ENCODE measurements at places on chromosomes 5 and 9.

DNA sequence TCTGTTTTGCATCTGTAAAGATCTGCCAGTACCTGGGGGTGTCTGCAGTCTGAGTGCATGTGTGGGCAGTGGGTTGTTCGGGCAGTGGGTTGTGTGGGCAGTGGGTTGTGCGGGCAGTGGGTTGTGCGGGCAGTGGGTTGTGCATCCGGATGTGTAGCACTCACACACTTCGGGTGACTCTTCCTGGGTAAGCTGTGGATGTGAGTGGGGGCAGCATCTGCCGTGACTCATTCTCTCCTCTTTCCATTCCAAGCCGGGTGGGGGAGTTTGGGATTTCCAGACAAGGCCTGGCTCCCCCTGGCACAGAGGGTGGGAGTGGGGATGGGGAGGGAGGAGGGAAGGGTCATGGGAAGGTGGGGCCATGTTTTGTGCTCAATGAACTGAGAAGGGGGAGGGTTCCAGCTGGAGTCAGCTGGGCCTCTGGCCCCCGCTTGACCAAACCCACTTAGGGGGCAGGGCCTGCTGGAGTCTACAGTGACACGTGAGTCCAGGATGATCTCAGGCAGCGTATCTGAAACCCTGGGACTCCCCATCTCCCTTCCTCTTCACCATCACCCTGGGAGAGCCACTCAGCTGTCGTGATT lies 8.3 kb downstream of the CRB2 start:
- DNase-seq, result no peak

DNA sequence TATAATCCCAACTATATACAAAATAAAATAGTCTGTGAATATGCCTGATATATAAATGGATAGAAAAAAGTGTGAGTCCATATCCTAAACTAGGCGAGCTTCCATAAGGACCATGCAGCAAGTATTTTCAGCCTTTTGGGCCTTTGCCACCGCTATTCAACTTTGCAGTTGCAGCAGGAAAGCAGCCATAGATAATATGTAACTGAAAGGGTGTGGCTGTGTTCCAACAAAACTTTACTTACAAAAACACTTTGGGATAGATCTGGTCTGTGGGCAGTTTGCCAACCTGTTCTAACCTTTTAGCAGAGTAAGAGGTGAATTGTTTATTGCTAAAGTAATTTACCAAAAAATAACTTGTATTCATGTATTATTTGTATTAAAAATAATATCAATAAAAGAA lies 127.8 kb upstream of the GPR151 start:
- no peak for DNase-seq

DNA sequence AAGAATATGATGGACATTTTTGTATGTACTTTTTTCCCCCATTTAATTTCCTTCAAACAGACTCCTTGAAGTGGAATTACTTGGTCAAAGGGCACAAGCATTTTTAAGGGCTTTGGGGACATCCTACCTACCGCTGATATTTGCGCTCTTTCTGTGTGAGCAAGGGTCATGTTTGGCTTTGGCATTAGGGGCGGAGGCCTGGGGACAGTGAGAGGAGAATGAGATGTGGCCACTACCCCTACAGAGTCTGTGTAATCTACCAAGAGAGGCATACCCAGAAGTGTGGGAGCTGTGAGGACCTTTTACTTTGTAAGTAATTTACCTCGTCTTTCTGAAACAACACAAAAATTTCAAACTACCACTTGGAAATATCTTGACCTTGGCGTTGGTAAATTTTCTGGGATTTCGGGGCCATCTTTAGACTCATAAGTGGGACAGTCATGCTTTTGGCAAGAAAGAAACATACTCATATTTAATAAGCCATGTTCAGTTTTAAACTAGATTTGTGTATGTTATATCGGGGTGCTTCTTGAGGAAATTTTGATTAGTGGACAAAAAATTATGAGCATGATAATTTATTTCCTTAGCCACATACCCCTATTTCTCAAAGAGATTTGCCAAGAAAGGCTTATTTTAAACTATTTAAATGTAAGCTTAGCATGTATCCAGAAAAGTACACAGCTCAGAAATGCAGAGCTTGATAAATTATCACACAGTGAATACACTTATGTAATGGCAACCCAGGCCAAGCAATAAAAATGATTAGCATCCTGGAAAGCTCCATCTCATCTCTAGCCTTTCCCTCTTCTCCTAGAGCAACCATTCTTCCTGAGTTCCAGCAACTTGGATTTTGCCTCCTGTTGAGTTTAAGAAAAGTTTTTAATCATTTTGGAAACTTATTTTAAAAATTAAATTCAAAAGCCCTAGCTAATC lies 63.6 kb downstream of the ARHGAP26 start:
- no peak for DNase-seq

DNA sequence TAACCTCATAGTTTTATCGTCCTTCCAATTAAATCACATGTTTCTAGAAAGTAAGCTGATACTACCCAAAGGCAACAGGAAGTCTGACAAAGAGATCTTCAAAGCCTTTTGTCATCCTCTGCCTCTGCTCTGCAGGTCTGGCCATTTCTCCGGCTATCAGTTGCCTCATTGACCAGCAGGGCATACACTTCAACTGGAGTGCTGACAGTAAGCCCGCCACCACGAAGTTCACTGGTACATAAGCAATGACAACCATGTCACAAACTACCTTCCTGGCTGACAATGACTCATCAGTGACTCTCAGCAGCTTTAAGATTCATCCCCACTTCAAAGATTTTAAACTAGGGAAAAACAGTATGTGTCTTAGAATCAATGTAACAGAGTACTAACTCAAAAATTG lies 20.6 kb downstream of the SPTLC1 start:
- no peak for DNase-seq

GRCh38 chr9:132006677-132007370 lies 72.8 kb downstream of the MED27 start:
- peak; percentile 29 for DNase-seq

GRCh38 chr9:127397646-127398274 lies 791 bp downstream of the SLC2A8 start:
- peak; percentile 38 for DNase-seq

DNA sequence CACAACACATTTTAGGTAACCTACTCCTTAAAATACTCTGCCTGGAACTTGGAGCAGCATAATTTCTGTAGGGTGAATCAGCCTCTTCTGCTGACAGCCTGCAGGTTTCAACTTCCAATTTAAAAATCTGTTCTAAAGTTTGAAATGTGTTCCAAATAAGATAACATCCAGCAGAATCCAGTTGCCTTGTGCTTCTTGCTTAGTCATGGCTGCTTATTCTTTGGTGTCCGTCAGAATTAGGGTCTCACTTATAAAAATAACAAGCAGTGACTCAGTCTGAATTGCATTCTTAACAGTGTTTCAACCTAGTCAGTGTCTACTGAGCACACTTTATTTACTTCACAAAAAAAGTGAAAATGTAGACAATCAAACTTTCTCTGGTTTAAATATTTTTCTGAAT lies 3.7 kb downstream of the CDH6 start:
- DNase-seq, result no peak

DNA sequence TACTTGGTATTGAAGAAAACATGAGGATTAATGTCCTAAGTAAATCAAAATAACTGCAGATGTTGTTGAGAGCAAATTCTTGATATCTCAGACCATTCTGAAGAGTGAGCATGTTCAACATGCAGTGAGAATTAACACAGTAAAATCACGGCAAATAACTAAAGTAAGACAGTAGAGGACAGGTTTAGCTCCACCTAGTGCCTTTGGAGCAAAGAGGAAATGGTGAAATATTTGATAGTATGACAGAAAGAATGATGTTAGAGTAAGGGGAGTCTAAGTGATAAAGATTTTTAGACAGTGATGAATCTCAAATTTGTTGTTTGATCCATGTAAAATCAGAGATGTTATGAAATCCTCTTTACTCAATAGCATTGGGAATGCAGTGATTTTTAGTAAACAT lies 424.2 kb downstream of the TMEM161B start:
- no peak for DNase-seq

GRCh38 chr9:13352451-13352979 lies 73.0 kb upstream of the MPDZ start:
- no peak for DNase-seq

DNA sequence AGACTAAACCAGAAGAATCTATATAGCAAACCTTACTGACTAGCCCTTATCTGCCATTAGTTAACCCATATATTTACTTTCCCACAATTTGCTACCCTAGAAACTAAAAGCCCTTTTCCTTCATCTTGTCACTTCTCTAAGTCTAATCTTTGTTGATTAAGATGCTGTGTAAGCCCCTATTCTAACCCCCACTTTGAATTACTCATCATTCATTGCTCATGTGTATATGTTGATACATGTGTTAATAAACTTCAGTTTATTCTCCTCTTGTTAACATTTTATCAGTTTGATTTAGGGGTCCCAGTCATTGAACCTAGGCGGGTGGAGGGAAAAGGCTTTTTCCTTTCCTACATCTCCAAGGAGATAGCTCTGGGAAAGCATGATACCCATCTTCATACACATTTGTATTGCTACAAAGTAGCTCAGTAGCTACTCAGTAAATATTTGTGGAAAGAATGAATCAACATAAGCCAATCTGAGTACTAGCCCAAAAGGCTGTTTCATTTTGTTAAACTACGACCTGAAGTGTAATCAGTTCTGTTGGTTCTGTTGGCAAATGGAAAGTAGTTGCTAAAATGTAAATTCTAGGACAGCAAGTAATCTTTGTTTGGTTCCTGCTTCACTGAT lies 35.1 kb upstream of the NDFIP1 start:
- DNase-seq, result no peak

- DNase-seq, result no peak
Observed at GRCh38 chr5:147911427-147911826, 5.1 kb upstream of the C5orf46 start.

DNA sequence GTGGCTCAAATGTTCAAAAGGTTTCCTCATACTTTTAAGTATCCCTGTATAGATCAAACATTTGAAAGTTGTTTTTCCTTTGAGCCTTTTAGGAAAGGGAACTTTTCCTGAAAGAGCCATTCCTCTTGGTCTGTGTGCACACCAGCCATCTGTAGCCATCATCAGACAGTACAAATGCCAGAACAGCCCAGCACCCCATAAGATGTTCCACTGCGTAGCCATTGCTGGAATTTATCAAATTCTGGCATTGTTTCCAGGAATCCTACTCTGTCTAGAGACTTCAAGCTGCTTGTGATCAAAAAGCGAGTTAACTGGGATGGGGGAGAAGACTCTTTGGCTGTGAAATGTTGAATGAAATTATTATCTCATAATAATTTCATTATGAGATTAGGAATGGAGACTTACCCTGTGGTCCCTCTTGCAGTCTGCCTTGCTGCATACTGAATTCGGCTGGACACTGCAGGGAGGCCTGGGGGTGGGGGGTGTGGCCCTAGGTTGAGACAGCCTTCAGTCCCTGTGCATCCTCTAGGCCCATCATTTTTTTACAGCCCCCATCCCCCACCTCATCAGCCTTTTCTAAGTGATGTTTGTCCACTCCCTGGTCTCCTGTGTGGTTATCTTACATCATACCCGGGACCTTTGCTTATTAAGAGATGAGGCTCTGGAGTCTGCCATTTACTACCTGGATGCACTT lies 99.8 kb downstream of the RALGPS1 start:
- DNase-seq, result peak; percentile 79

GRCh38 chr5:178323961-178324360 lies 91.4 kb upstream of the PHYKPL start:
- no peak for DNase-seq

DNA sequence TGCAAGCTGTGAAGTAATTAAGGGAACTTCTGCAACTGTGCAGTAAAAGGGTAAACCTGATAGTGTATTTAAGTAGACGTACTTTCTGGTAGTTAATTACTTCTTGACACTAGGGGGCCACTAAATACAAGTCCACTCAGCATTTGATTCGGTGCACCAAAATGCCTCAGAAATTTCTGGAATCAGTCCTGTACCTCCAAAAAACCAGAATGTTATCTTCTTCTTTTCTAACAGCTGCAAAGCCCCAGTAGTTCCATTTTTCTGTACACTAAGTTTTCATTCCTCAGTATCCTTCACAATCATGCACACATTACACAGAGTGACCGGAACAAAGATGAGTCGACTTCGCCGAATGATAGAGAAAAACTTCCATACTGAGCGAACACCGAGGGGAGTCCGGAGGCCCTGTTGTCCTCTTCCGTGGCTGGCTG lies 484 bp downstream of the GFM2 start:
- peak; percentile 26 for DNase-seq

DNA sequence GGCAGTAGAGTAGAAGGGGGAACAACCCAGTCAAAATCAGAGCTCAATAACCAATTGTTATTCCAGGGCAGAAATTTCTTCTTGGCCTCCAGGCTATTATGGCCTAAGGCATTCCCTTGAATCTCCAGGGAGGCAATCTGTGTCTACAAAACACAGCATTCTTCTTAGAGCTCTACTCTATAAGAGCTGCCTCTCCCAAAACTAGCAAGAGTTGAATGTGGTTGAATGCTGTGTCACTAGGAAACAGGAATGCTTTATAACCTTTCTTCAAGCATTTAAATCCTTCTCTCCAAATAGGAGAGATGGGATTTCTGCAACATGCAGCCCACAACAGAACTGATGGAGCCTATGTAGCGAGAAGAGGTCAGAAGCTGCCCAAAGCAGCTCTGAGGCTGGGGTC lies 97.1 kb upstream of the APC start:
- DNase-seq, result no peak

- DNase-seq, result peak; percentile 73
Observed at GRCh38 chr5:157915638-157916037, 56.7 kb upstream of the CLINT1 start.

DNA sequence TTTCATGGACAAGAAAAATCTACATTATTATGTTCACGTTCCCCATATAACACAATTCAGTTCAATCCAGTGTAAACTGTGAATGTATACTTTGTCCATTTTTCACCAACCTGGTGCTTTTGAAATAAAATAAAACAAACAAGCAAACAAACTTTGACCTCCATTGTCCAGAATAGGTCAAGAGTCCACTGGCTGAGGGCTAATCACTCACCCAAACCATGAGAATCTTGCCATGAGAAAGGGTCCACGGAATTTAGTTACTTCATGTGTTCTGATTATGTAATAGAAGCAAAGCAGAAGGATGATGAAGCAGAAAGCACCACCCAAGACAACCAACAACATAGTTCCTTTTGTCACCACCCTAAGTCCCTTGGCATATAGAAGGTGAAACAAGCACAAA lies 28.7 kb downstream of the DIAPH1 start:
- no peak for DNase-seq

DNA sequence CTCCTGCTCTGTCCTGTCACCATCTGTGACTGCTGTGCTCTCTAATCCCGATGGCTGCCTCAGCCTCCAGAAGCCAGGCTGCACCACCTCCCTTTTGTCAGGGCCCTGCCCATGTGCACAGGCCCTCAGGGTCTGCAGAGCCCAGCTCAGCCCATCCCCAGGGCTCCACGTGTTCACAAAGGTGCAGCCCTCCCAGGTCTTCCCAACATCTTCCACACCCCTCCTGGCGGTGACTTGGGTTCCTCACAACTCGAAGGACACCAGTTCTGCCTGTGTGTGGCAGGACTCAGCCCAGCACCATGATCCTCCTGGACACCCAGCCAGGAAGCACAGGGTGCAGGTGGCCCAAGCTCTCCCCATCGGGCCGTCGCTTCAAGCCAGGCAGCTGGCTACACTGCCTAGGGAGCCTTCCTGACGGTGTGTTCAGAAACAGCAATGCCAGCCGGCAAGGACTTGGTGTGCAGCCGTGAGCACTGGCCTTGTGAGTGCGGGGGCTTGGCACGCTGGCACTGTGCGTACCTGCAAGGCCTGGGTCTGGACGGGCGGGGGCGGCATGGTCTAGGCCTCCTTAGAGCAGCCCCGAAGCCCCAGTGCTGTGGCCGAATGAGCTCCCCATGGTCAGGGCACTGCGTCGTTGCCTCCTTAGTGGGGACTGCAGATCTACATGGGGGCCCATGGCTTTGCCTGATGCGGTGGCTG lies 96.1 kb downstream of the MRPL36 start:
- no peak for DNase-seq
